ENCODE measurements at places on chromosomes 4 and X. TPM values are rescaled to one million over a fixed set of nuclear protein-coding genes. Genes with fewer than 3 reads are reported as not detected.

The RHOXF1 gene
- not detected for total RNA-seq

The AREG gene
- total RNA-seq, result 4.7 TPM

The SLC25A4 gene
- 4.8 TPM for total RNA-seq

The RASSF6 gene
- total RNA-seq, result under 0.01 TPM

The NR3C2 gene
- total RNA-seq, result 0.78 TPM

The SH3D19 gene
- total RNA-seq, result 86.0 TPM

The MAGEA8 gene
- not detected for total RNA-seq

The FAM9C gene
- total RNA-seq, result not detected

The TCEAL4 gene
- total RNA-seq, result 25.4 TPM

The FRMPD3 gene
- total RNA-seq, result not detected
